ENCODE measurements at places on chromosomes 2 and 18.
A peak's percentile ranks its signal among the peaks of the same experiment; 100 is the strongest.

- no peak for DNase-seq
These were observed 135.4 kb downstream of the HAUS1 start for GRCh38 chr18:46239549-46239948.

- DNase-seq, result no peak
These were observed 31.6 kb downstream of the THNSL2 start for GRCh38 chr2:88201811-88202169.

GRCh38 chr2:174442546-174443510 is 44.0 kb downstream of the GPR155 start:
- DNase-seq, result no peak

GRCh38 chr2:37523814-37524362 is 147.6 kb downstream of the CDC42EP3 start:
- DNase-seq, result no peak

GRCh38 chr2:228589115-228589514 is 407.6 kb upstream of the SPHKAP start:
- DNase-seq, result no peak

GRCh38 chr2:46825939-46826568 is 89.6 kb downstream of the MCFD2 start:
- DNase-seq, result no peak

- DNase-seq, result no peak
These were observed 28.3 kb downstream of the ANKMY1 start for GRCh38 chr2:240529344-240529999.

DNA sequence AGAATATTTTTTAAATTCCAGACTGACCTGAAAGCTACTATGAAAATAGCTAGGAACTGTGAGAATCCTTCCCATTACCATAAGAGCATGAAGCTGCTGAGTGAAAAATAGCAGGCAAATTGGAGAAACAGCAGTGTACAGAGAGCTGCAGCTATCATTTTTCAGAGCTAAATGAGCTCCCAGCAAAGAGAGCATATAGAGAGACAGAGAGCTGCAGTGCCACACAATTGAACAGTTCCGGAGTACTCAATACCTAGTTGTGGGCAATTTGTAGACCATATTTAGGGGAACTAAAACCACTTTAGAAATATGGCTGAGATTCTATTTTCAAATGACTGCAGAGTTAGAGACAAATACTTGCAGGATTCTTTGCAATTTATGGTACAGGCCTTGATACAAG is 645.3 kb downstream of the STK39 start:
- DNase-seq, result no peak

- no peak for DNase-seq
These were observed 489.2 kb downstream of the SATB2 start for GRCh38 chr2:198968545-198968944.

- no peak for DNase-seq
These were observed 191.7 kb upstream of the NDUFV2 start for GRCh38 chr18:8910843-8911242.

- no peak for DNase-seq
These were observed 1221.6 kb upstream of the NRXN1 start for GRCh38 chr2:52253416-52253980.

DNA sequence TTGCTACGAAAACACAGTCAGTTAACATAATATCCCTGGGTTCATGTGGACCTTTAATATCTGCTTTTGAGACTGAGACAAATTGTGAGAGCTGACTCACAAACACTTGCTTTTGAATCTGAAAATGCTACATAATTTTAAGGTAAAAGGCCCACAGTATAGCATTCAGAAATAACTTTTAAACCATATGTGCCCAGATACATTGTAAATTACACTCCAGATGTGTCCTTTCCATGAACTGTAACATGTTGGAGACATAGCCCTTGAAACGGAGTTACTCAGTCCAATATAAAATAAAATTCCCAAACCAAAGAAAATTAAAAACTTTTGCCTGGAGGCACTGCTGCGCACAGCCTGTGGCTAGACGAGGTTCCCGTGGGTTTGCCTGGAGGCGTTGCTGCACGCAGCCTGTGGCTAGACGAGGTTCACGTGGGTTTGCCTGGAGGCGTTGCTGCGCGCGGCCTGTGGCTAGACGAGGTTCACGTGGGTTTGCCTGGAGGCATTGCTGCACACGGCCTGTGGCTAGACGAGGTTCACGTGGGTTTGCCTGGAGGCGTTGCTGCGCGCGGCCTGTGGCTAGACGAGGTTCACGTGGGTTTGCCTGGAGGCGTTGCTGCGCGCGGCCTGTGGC is 131.9 kb upstream of the ALKAL2 start:
- DNase-seq, result no peak

GRCh38 chr18:79379251-79379905 is 16.4 kb upstream of the NFATC1 start:
- DNase-seq, result no peak

- no peak for DNase-seq
These were observed 42.7 kb upstream of the POLE4 start for GRCh38 chr2:74915743-74916142.

DNA sequence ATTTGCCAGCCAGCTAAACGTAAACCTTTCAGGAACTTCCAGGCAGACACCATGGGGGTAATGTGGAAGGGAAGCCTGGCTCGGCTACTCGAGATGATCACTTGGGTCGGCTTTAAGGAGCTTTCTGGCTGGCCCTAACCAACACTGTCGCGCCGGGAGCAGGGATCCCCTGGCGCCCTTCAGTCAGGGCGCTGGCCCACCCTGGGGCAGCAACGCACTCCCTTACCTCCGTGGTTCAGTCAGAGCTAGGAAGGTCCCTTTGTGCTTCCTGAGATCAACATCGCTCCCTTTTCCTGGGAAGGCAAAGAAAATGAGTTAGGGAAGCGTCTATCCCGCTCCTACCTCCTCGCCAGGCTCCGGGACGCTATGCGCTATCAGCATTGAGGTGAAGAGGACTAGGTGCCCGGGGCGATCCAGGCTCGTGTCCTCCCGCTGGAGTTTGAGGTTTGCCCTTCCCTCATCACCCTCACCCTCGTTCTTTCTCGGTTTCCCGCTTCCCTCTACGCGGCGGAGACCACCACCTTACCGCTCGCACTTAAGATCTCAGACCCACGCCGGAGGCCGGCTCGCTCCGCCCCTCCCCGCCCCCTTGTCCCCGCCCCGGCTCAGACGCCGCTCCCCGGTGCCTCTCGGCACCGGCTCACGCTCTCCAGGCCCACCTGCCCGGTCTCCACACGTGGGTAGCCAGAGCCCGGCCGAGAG is 449 bp upstream of the ATRAID start:
- no peak for DNase-seq

DNA sequence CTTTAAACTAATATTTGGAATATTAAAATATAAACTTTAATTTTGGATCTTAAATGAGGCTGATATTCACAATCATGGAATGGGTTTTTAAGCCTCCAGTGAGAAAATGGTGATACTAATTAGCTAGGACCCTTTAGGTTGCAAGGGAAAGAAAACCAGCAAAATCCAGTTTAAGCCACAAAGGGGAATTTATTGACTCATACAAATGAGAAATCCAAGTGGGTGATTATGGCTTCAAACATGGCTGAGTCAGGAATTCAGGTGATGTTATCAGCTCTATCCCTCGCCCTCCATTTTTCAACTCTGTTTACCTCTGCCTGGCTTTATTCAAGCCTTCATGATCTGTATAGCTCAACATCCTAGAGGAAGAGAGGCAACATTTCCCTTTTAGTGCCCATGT is 75.3 kb upstream of the DLX2 start:
- DNase-seq, result no peak

GRCh38 chr2:241180495-241180894 is 8.0 kb upstream of the ANO7 start:
- DNase-seq, result no peak

GRCh38 chr2:222391743-222392285 is 32.5 kb upstream of the SGPP2 start:
- no peak for DNase-seq

- DNase-seq, result no peak
These were observed 40.7 kb downstream of the CTDP1 start for GRCh38 chr18:79720359-79720733.

DNA sequence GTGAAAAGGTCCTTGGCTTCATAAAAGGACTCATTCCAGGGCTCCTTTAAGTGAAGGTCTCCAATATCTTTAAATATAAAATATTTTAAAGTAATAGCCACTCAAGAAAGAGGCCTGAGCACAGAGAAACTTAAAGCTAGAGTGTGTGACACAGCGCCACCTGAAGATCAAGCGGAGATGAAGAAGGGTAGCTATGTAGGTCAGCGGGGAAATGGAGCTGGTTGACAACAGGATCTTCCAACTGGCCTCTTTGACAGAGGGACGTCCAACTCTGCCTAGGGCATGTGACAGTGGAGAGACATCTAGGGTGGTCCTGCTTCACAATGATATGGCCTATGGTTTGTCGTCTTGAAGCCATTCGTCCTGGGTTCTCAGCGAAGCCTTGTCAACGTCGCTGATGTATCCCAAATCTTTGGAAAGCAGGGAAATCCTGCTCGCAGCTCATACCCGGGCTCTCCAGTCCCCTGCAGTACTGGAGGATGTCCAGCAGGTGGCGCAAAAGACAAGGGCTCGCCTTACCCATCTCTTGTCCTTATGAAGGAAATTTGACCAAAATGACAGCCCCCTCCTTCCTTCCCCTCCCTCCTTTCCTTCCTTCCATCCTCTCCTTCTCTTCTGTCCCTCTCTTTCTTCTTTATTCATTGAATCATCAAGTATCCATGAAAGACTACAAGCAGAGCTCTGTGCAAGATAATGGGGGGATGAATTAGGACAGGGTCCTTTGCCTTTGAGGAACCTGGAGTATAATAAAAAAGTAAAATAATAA is 59.6 kb downstream of the LONRF2 start:
- DNase-seq, result peak; percentile 80

- DNase-seq, result no peak
These were observed at the start of gene NGEF for GRCh38 chr2:233013027-233013461. TSS of gene NGEF (minus strand) at chr2:233013256. CDS start at chr2:232974890, 38,366 bp downstream.

DNA sequence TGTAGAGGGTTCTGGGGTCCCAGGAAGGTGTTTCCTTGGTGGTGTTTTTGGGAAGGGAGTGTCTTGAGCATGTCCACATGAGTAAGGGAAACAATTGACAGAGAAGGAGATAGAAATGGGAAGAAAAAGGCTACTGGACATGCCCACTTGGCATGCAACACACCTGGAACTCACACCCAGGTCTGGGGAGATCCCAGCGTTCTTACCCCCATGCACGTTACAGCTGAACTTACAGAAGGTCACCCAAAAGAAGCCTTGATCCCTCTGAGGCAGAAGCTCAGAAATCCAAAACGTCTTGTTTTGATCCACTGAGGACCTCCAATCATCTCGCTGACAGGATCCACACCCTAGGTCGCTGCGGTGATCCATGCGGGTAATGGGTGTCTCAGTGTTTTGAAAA is 142.0 kb downstream of the ZNF516 start:
- no peak for DNase-seq

- no peak for DNase-seq
These were observed 4.7 kb upstream of the SLC20A1 start for GRCh38 chr2:112640800-112641675.

GRCh38 chr2:203997481-203997880 is 60.9 kb downstream of the ICOS start:
- no peak for DNase-seq

- no peak for DNase-seq
These were observed 22.9 kb upstream of the MTX2 start for GRCh38 chr2:176246331-176246730.

- peak; percentile 73 for DNase-seq
These were observed 6.5 kb upstream of the KCNG2 start for GRCh38 chr18:79790996-79791972.

DNA sequence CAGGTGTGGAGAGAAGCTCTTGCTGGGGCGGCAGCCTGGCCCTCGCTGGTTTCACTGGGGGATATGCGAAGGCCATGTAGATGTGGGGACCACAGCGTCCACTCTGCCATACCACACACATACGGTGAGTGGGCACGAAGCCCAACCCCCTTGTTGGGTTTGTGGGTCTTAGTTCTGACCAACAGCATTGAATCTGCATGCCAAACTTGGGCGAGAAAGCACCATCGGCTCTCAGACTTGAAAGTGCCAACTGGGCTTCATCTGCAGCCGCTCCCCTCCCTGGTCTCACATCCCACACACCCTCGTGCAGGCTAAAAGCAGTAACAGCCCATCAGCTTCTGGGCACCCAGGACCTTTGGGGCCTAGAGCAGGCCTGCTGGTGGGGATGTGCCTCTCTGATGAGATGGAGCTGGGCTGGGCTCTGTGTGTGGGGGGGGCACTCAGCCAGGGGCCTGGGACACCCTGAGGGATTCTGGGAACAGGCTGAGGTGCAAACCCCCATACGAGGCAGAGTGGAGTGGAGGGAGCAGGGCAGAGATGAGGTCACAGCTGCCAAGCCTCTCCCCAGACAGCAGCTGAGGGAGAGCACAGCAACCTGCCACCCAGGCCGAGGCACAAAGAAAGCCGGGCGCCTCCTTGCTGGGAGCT is 264.4 kb downstream of the TWIST2 start:
- no peak for DNase-seq

GRCh38 chr2:239724194-239724849 is 300.8 kb downstream of the NDUFA10 start:
- no peak for DNase-seq

Data from ascending aorta (tissue), 2 donors.